NCI-H2171 treated with DMSO at 0.1 percent for 48 hours (cell line): ENCODE measurements at places on chromosomes 16 and 17.

- DNase-seq = no peak
Measured at GRCh38 chr17:51142597-51142996, 10.8 kb upstream of the NME1 start.

DNA sequence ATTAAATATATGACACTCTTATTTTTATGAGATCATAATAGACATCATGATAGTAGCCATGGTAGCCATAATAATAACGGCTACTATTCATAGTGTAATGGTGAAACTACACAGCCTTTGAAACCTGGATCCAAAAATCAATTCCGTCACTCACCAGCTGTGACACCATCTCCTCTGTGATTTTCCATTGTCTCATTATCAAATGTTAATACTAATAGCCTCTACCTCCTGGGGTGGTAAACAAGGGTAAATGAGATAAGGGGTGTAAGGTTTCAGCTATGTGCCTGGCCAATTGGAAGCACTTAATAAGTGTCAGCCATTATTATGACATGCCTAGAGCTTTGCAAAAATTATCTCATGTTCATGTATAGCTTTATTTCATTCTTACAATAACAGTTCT is 88.6 kb downstream of the CACNG3 start:
- no peak for DNase-seq

DNA sequence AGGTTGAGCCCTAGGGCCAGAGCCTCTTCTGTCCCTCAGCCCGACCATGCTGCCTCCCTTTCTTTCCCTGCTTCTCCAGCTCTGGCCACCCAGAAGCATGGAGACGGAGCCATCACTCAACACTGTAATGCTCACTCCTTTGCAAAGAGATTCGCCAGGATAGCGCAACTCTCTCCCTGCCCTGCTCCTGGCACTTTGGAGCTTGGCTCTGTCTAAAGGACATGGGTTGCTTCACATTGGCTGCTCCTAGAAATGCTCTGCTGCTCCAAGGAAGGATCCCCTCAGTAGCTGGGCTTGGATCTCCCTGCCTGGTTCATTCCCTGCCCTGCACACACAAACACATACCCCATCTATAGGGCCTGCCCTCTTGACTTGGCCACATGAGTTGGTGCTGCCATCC is 76.0 kb downstream of the CLEC16A start:
- no peak for DNase-seq

DNA sequence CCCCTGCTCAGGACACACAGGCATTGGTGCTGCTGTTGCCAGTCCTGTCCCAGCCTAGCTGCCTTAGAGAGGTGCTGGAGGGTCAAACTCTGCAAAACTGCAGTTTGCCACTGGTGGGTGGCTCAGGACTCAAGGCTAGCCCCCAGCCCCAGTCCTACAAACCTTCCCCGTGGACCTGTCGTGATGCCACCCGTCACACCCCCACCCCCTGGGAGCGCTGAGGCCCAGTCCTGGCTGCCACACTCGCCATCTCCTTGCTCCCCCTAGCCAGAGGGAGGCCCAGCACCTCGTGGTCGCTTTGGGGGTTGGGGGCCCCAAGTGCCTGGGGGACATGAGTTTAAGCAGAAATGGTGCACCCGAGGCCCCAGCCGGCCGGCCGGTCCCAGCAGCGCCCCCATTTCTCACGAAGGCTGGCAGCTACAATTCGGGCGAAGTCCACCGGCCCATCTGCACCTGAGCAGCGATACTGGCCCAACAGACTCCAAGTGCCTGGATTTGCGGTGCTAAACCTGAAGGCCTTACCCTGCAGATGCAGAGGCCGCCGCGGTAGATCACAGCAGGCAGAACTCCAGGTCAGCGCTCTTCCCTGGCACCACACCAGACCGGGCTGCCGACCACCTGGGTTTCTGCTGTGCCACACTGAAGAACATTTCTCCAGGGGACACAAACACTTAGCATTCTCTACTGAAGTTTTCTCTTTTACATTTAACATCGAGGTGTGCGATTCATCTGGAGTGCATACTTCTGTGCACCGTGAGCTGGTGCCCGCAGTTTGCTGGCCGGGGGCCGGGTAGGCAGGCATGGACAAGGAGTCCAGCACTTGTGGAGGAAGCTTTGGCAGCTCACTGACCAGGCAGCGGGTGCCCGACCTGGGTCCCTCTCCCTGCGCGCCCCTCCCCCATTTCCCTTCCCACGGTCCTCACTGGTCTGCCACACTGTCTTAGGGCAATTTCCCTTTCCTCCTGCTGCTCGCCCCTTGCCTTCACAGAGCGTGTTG is 130.0 kb downstream of the KCNJ12 start:
- no peak for DNase-seq

DNA sequence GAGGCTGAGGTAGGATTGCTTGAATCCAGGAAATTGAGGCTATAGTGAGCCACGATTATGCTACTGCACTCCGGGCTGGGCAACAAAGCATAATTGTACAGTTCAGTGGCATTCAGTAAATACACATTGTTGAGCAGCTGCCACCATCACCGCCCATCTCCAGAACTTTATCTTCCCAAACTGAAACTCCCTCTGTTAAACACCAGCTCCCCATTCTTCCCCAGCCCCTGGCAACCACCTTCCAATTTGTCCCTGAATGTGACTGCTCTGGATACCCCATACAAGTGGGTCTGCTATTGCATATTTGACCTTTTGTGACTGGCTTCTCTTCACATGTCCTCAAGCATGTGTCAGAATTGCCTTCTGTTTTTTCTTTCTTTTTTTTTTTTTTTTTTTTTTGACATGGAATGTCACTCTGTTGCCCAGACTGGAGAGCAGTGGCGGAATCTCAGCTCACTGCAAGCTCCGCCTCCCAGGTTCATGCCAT is 2.9 kb downstream of the RPL38 start:
- DNase-seq = no peak
